ENCODE measurements at places on chromosomes 5 and 9. TPM values are rescaled to one million over a fixed set of nuclear protein-coding genes. Genes with fewer than 3 reads are reported as not detected.

HAPLN1 gene
- not detected for total RNA-seq

SPRY4 gene
- total RNA-seq: 15.7 TPM

DNA sequence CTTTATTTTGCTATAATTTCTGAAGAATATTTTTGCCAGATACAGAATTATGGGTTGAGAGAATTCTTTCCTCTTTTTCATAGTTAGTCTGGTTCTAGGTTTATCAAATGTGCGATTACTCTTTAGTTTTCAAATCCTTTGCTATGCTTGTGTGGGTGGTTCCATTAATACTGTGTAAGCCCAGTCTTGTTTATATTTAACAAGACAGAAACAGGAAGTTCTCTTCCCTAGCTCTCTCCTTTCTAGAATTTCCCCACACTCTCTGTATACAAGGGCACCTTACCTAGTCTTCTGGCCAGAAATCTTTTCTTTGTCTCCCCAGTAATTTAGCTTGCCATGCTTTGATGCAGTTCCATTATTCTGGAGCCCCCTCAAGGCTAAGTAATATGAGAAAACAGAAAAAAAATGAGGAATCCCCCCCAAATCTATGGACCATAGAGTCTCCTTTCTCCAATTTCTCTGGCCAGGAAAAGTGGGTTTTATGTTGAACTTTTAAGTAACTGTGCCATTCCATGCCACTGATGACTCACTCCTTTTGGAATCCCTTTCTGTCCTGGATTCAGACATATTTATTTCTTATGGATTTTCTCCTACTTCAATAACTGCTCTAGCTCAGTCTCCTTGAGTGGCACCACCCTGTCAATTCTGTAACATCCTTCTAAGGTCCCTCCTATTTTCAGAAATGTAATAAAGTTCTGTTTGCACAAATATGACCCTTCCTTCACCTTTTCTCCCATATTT lies 1714.1 kb downstream of the EFNA5 start:
- DNase-seq: no peak

GRCh38 chr5:2047341-2047927 lies 164.7 kb upstream of the IRX4 start:
- no peak for DNase-seq

- no peak for DNase-seq
Observed at GRCh38 chr5:124420952-124421351, 325.5 kb downstream of the ZNF608 start.

- DNase-seq: no peak
Observed at GRCh38 chr9:109966643-109967368, 186.8 kb downstream of the PALM2AKAP2 start.

GRCh38 chr9:87578625-87579024 lies 81.0 kb downstream of the DAPK1 start:
- no peak for DNase-seq
